ENCODE measurements at places on chromosomes 16 and 17.

DNA sequence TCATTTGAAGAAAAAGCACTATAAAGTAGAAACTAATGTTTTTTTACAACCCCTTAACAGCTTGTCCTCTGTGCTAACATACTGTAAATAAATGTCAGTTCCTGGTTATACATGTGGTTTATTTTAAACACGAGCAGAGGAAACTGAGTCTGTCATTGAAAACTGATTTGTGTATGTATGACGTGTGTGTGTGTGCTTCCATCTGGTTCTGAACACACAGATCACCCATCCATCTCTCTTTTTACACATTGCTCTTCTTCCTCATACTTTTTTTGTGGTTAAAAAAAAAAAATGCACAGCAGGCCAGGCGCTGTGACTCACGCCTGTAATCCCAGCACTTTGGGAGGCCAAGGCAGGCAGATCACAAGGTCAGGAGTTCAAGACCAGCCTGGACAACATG is 49.5 kb downstream of the ZNF423 start:
- no peak for DNase-seq

GRCh38 chr17:63647936-63648335 is 25.7 kb downstream of the MAP3K3 start:
- no peak for DNase-seq

DNA sequence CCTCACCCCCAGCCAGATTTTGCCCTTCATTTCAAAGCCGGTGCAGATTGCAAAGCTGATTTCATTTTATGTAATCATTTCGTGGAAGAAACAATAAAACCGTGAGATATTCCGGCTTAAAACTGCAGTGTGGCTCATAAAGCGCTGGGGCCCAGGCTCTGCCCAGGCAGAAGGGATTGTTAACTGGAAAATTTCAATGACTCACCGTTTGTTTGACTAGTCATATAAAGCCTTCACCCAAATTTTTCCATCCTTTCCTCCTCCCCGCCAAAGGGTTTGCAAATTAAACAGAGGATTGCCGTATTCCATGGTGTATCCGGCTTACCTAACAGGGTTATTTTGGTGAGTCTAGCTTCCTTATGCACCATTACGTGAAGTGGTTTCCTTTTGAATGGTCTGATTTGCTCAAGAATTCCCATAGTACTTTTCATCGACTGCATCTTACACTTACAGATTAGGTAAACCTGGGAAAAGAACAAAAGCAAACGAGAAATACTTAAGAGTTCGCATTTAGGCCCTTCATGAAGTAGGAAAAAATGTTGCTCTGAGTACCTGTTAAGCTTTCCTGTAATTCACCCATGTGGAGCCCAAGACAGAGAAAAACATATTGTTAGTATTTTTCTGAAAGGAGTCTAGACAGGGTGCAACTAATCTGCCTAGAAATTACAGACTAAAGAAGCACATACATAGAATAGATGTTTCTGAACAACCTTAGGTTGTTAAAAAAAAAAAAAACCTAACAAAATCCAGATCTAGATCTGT is 949 bp upstream of the GSPT1 start:
- no peak for DNase-seq

DNA sequence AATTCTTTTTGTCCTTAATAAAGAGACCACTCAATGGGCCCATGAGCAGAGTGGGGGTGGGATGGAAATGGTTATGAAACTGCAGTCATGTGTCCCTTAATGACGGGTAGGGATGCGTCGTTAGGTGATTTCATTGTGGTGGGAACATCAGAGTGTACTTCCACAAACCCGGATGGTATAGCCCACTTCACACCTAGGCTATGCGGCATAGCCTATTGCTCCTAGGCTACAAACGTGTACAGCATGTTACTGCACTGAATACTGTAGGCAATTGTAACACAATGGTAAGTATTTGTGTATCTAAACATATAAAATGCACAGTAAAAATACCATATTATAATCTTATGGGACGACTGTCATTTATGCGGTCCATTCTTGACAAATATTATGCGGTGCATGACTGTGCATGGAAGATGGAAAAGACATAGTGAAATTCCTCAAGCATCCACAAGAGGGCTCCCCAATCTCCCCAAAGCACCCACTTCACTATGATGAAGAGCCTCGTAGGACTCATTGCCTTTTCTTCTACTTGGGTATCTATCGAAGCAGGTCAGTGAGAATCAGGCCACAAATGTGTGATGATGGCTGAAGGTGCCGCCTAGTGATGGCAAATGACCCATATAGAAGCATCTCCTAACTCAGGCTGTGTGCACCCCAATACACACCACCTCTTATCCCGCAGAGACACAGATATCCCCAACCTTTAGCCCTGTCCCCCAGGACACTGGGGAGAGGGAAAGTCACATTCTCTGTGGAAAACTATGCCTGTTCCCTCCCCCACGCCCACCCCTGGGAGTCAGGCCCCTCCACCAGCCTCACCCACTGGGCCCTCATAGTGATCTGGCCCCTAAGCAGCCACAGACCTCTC is 43.5 kb downstream of the TBX21 start:
- DNase-seq: peak; percentile 10

Data from stimulated activated CD4-positive, alpha-beta T cell treated with anti-CD3 and anti-CD28 coated beads, Interleukin-1b, Interleukin-23, amount 100 ng/mL, for 24 hours (primary cell).